ENCODE measurements at places on chromosomes 16 and 17.

- DNase-seq: no peak
- no peak overlapping the region for H3K27ac ChIP-seq
- peaks cover 5% of the 10 kb centered on the region for H3K4me1 ChIP-seq
- H3K36me3 ChIP-seq: peaks cover 6% of the 10 kb centered on the region
- H3K4me3 ChIP-seq: no peak overlapping the region
Measured at GRCh38 chr16:81639348-81639747, 139.7 kb upstream of the PLCG2 start.

- H3K4me3 ChIP-seq: no peak overlapping the region
- H3K4me1 ChIP-seq: peaks cover 69% of the 10 kb centered on the region
- H3K36me3 ChIP-seq: peaks cover 14% of the 10 kb centered on the region
- H3K27me3 ChIP-seq: no peaks in the 10 kb centered on the region
- DNase-seq: no peak
Measured at GRCh38 chr17:75398279-75398678, 7.2 kb downstream of the GRB2 start.

DNA sequence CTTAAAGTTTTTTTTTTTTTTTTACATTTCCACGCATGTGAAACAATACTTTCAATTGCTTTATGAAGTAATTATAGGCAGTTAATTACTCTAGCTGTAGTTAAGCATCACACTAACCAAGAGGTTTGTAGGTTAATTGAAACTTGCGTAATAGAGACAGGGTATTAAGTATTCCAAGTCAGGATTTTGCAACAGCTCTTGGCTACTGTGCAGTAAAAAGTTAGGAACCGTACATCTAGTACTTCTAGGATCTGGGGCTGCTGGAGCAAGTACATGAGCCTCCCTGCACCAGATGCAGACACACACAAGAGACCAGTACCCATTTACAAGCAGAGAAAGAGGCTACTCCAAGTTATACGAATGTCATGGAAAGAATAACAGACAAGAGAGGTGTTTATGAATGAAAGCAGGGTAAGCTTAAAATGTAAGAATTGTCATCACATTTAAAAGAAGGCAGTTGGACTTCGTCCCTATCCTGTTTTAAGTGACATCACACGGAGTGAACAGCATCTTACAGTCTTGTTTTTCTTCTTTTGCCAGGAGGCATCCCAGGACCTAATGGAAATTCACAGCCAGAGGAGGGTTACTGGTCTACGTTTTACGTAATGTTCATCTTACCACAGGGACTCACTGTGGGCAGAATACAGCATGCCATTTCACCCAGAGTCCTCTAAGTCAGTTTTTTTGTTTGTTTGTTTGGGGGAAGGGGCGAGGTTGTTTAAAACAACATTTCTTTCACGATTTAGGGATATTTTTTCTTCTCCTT is 379.6 kb upstream of the PSMD7 start:
- no peaks in the 10 kb centered on the region for H3K27me3 ChIP-seq
- DNase-seq: no peak
- H3K27ac ChIP-seq: no peak overlapping the region
- H3K4me3 ChIP-seq: no peak overlapping the region
- no peaks in the 10 kb centered on the region for H3K36me3 ChIP-seq

GRCh38 chr17:48269209-48269608 is 160.8 kb downstream of the SKAP1 start:
- H3K4me1 ChIP-seq: no peaks in the 10 kb centered on the region
- H3K4me3 ChIP-seq: no peak overlapping the region
- DNase-seq: no peak
- H3K27ac ChIP-seq: no peak overlapping the region

GRCh38 chr16:17470182-17470907 is 415 bp downstream of the XYLT1 start:
- H3K27ac ChIP-seq: no peak overlapping the region
- no peaks in the 10 kb centered on the region for H3K36me3 ChIP-seq
- H3K4me1 ChIP-seq: peaks cover 47% of the 10 kb centered on the region
- peak; percentile 29 for DNase-seq
- H3K27me3 ChIP-seq: no peaks in the 10 kb centered on the region
- peak overlapping the region; percentile 93 for H3K4me3 ChIP-seq

DNA sequence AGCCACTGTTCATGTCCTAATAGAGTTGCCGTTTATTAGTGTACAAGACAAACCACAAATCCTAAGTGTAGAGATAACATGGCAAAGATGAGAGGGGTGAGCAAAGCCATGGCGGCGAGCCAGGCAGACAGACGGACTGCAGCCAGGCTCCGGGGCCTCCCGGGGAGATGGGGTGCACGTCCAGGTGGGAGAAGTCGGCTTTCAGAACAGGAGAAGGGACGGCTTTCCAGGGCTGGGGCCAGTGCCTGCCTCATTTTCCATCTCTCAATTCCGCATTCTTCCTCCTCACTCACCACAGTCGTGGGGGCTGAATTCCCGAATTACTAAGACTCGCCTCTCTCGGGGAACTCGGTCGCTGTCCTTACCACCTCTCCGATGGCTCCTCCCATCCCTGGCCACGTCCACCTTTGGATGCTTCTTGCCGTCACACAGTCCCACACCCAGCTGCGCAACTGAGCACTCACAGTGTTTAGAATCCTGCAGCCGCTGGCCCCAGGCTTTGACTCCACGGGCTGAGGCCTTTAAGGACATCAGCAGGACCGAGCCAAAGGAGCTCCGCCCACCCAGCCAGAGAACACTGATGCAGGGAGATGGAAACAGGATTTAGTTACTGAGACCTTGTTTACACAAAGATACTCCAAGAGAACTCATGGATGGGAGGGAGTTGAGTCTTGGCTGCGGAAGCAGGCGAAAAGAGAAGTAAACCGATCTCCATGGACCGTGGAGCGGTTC is 59.7 kb downstream of the RNF112 start:
- no peak for DNase-seq
- no peaks in the 10 kb centered on the region for H3K4me1 ChIP-seq
- no peak overlapping the region for H3K27ac ChIP-seq
- no peaks in the 10 kb centered on the region for H3K27me3 ChIP-seq
- H3K4me3 ChIP-seq: no peak overlapping the region
- H3K36me3 ChIP-seq: no peaks in the 10 kb centered on the region

GRCh38 chr17:62816282-62816839 is 8.2 kb upstream of the MARCHF10 start:
- no peak overlapping the region for H3K27ac ChIP-seq
- no peaks in the 10 kb centered on the region for H3K27me3 ChIP-seq
- no peak overlapping the region for H3K4me3 ChIP-seq
- no peaks in the 10 kb centered on the region for H3K4me1 ChIP-seq
- no peaks in the 10 kb centered on the region for H3K36me3 ChIP-seq

Measured in CD4-positive, alpha-beta T cell (primary cell).